ENCODE measurements at places on chromosomes 12 and 14.

DNA sequence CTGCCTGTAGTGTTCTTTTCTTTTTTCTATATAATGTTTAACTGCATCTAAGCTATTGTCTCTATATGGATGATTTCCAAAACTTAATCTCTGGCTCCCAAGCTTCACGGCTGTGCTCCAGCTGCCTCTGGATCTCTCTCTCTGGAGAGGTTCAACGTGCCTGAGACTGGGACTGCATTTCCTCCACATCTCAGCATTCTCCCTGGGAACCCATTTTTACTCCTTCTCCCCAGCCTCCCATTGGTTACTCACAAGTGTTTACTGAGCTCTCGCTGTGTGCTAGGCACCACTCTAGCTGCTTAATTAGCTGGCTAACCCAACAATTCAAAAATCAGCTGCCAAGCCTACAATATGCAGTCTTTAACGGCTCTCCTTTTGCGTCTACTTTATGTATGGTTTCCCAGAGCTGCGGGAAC lies 34.7 kb downstream of the FBXL14 start:
- no peak for DNase-seq

- DNase-seq = no peak
These were observed 111.8 kb upstream of the DIO2 start for GRCh38 chr14:80323038-80323665.

GRCh38 chr14:100384277-100384676 lies 61.1 kb downstream of the SLC25A47 start:
- DNase-seq = no peak

GRCh38 chr12:8562310-8562709 lies 21.6 kb upstream of the CLEC4E start:
- DNase-seq = no peak

DNA sequence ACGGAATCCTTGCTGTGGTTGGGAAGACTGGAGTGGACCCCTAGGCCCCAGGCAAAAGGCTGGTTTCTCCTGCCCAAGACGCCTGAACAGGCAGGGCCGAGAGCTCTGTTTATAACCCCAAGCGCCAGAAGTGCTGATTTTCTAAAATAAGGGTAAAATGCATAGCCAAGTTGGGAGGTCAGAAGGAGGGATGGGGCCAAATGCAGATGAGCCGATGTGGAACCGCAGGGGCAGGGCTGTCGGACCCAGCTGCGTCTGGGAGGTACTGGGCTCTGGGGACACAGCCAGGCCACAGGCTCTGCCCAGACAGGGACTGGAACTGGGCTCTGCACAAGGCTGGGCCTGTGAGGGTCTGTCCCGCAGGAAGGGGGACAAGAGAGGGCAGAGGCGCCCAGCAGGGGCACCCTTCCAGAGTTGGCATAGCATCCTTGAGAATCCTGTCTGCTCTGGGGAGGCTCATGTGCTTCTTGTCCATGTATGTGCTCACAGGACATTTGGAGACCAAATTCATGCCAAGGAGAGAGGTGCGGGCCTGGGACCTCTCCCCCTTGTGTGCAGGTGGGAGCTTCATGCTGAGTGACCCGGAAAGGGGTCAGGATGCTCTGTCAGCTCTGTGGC lies 49.1 kb downstream of the JAG2 start:
- peak; percentile 11 for DNase-seq

DNA sequence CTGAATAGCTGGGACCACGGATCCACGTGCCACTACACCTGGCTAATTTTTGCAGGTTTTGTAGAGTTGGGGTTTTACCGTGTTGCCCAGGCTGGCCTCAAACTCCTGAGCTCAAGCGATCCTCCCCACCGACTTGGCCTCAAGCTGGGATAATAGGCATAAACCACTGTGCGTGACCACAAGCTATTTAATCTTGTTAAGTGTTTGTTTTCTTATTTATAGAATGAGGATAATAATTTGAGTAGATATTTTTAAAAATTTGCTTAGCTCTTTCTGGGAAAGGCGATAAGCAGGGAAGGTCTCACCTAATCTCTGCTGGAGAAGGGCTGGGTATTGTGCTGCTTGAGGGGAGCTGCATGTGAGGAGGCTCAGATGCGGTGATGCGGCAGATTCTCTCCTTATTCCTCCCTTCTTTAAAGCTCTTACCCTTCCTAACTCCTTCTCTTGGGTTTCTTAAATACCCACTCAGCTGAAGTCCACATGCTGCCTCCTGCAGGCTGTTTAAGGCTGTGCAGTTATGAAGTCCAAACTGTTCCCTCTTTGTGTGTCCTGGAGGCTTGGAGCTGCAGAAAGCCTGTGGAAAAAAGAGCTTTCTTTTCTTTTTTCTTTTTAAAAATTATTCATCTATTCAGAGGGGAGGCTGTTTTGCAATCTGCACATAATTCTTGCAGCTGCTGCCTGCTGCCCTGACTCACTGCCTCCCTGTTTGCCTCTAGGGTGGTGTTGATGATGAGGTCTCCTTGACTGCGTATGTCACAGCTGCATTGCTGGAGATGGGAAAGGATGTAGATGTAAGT lies 37.9 kb downstream of the A2ML1 start:
- no peak for DNase-seq

DNA sequence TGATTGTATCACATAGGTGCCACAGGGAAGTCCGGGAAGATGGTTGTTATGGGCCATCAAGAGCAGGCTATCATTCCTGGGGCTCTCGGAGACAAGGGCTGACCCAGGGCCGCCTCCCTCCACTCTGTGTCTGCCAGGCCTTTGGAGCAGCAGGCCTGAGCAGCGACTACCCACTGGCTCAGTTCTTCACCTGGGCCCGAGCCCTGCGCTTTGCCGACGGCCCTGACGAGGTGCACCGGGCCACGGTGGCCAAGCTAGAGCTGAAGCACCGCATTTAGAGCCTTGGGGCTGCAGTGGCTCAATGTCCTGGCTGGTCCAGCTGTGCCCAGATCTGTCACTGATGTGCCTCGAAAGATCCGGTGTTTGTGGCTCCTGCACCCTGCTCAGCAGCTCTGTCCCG lies 10.5 kb upstream of the ALDH2 start:
- no peak for DNase-seq

GRCh38 chr12:104752016-104752415 lies 206.1 kb downstream of the SLC41A2 start:
- DNase-seq = no peak

GRCh38 chr12:105843986-105844760 lies 294.6 kb downstream of the NUAK1 start:
- DNase-seq = no peak

- no peak for DNase-seq
These were observed 50.6 kb upstream of the GALNT9 start for GRCh38 chr12:132379996-132380395.

DNA sequence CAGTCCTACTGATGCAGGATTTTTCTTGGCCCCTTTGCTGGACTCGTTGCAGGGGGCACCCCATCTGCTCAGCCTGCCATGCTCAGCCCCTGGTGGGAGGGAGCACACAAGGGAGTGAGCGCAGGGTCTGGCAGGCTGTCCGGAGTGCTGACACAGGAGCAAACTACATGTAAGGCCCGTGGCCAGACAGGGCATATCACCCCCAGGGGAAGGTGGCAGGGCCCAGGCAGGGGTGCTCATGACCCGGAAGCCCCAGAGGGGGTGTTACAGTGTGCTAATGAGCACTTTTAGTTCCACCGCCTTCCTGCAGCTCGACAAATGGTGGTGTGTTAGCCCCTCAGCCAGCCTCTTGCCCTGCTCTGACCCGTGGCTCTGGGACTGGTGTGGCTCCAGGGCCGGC lies 645.6 kb upstream of the TMEM132C start:
- no peak for DNase-seq

- DNase-seq = no peak
These were observed 64.7 kb downstream of the ZNF641 start for GRCh38 chr12:48285751-48286650.

DNA sequence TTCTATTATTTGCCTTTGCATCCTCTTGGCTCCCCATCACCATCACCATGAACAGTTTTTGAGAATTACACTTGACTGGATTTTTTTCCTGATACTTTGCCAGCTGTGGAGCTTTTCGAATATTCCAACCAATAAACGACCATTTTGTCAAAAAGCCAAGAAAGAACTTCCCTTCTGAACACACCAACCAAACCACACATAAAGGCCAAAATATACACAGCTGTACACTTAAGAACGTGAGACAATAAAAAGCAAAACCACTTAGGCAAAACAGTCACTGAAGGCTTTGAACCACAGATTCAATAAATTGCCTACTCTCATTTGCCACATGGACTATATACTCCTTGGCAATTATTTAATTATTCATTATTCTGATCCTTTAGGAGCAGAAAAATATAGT lies 1.1 kb downstream of the C14orf93 start:
- no peak for DNase-seq

DNA sequence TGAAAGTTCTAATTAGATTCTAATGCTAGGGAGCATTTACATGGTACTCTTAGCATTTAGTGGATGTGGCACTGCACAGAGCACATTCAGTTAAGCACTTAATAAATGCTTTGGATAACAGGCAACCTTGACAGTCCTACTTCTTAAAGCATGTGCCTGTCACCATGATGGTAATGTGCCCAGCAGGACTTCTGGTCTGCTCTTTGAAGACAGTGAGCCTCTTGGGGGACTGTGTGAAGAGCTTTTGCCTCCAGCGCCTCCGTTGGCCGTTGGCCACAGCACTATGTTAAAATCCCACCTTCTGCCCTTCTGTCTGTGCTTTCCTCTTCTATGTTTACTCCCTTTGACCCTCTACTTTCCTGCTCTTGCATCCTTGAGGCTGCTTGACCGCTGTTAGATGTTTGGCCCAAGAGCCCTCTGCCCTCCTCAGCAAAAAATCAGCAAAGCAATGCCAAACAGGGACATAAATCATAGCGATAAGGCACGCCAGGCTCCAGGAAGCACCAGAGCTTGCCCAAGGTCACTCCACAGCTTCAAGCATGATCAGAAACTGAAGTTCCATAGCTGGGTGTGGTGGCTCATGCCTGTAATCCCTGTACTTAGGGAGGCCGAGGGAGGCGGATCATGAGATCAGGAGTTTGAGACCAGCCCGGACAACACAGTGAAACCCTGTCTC lies 8.3 kb downstream of the CDKL1 start:
- DNase-seq = no peak

DNA sequence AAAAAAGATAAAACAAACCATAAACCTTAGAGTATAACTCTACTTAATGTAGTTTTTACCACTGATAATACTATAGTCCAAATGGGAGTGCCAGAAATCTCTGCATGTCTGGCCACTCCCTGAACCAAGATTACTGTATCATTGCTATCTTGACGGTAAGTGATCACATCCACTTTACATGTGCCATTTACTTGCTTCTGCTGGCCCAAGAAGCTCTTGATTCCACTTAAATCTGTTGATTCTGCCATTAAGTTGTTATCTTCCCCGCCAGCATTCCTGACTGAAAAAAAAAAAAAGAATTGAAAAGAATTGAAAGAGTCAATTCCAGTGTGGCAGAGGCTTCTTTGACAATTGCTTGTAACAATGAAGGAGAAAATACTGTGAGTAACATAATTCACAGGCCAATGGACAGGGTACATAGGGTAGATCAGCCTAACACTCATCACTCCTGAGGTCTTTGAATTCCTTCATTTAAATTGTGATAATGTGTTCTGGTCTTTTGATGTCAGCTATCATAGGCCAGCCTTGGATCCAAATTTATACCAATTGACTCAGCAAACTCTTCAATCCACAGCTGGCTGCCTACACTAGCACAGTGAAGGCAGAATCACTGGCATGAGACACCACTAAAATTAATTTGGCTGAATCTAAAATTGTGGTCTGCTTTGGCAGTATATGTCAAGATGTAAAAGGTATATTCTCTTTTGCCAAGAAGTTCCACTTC lies 665.2 kb upstream of the FLRT2 start:
- no peak for DNase-seq

GRCh38 chr14:40229676-40230075 lies 797.4 kb upstream of the FBXO33 start:
- DNase-seq = no peak

DNA sequence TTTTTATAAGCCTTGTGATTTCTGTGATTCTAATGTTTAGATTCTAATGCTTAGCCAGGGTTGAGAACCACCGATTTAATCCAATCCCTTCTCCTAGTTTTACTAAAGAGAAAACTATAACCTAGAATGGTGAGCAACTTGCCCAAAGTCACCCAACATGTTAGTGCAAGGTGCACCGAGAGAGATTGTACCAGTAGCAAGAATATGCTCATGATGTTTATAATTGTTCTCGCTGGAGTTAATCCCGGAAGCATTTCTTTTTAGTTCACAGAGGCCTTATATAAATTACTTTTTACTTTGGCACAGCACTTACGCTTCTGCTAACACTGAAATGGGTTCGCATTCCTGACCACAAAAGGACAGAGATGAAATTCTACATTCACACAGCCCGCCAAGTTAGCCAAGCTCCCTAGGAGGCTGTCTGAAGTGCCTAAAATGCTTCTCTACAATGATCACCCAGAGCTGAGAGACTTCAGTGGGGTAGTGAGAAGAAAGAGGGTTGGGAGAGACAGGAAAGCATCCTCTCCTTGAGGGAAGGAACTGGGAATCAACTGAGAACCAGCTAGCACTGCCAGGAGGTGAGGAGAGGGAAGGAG lies 579 bp upstream of the BLOC1S1 start:
- DNase-seq = no peak

DNA sequence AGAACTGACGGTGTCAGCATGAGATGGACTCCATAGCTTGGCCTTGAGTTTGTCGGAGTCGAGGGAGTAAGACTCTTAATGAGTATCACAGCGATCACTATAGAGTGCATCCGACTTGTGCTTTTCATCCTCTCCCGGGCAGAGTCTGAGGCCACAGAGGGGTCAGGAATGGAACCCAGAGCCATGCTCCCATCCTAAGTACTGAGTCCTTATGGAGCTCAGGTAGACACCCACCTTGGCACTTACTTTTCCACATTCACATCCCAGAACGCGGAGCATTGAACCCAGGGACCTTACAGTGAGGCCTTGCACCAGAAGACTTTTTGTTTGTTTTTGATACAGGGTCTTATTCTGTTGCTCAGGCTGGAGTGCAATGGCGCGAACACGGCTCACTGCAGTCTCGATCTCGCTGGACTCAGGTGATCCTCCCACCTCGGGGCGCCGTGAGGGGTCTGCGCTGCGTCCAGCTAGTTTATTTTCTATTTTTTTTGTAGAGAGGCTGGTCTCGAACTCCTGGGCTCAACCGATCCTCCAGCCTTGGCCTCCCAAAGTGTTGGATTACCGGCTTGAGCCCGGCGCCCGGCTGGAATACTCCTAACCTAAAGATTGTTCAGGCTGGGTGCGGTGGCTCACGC lies 719 bp upstream of the SRSF9 start:
- DNase-seq = no peak

DNA sequence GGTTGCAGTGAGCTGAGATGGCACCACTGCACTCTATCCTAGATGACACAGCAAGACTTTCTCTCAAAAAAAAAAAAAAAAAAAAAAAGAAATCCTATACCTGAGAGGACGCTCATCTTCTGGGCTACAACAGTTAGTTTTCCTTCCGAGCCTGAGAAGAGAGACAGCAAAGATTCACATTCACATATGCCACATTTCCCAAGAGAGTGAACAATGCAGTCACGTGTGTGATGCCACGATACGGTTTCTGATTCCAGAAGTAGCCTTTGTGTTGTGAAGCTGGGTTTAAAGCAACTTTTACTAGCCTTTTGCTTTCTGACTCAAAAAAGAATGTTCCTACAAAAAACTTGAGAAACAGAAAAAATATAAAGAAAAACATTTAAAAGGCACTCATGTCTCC lies 19.5 kb downstream of the GCN1 start:
- no peak for DNase-seq
